ENCODE measurements at places on chromosomes 6 and 20.

- no peak for DNase-seq
Measured at GRCh38 chr6:159056003-159056402, 11.2 kb upstream of the TAGAP start.

DNA sequence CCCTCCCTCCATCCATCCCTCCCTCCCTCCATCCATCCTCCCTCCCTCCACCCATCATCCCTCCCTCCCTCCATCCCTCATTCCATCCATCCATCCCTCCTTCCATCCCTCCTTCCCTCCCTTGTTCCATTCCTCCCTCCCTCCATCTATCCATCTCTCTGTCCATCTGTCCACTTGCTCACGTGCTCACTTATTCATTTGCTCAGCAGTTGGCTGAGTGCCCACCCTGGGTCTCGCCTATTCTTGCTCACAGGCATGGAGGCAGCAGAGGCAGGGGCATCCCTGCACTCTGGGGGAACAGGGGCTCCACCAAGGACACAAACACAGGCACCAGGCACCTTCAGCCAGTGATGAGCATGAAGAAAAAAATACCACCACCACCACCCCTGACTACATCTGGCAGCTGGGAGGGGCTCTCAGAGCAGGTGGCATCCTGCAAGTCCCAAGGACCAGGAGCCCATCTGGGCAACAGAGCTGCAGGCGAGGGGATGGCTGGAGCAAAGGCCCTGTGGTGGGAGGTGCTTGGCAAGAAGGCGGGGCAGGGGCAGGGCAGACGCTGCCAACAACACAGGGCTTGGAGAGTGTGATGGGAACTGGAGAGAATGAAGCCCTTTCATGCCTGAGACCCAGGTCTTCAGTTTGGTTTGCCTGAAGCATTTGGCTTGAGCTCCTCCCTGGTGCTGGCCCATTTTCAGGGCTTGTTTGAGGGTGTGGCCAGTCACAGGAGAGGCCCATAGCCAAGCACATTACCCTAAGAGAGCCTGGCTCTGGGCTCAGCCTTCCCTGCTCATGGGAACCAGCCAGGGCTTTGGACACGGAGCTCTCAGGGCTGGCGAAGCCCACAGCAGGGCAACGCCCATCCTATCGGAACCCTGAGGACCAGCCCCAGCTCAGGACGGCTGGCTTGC, 40.2 kb upstream of the MRGBP start:
- DNase-seq: no peak

GRCh38 chr6:157867981-157868380, 44.9 kb downstream of the SNX9 start:
- no peak for DNase-seq

DNA sequence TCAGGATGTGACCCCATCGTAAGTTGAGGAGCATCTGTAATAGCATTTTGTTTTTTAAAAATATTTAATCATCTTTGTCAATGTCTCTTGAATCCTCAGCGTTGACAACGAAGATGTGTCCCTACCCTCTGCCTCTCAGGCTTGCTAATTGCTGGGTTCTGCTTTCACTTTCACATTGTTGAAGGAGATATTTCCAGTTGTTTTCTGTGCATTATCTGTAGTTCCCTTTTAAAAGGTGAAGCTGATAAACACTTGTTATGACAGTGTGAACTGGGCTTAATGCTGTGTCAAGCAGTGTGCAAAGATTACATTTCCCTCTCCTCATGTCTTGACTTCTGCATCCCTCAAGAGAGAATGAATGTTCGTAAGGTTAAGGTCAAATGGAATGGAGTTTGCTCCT, 54.9 kb downstream of the CSE1L start:
- no peak for DNase-seq

GRCh38 chr20:32354592-32355416, 3.3 kb upstream of the ASXL1 start:
- no peak for DNase-seq

DNA sequence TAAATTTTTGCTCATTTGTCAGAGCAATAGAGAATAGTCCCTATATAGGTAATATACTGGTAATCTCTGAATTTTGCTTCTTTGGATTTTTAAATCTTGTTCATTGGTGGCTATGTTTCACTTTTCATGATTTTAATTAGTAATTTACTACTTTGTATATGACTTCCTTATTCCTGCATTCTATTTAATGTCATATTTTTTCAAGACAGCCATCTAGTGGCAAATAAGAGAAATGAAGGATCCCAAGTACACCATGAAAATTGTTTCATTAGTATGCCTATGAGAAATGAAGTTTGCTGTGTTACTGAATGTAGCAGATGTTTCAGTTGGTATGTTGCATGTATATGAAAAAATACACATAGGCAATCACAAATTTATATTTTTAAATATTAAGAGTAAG, 82.4 kb downstream of the ZNF292 start:
- no peak for DNase-seq

- no peak for DNase-seq
Measured at GRCh38 chr6:77298283-77298682, 165.0 kb downstream of the HTR1B start.

- DNase-seq: no peak
Measured at GRCh38 chr6:17638212-17638715, 38.2 kb downstream of the FAM8A1 start.

DNA sequence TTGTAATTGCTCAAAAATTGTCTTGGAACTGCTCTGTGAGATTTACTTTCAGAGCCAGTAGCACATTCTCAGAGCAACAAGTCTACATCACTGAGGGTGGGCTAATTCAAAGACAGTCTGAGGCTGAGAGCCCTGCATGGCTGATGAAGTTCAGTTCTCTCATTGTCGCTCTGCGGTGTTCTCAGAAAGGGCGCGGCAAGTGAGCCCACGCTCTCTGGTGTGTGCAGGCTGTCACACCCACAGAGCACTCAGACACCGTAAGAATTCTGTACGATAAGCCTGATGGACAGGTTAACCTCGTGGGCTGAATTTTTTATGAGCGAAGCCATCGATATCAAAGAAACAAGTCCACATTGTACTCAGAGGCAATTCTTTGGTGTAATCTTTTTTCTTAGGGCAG, 557.8 kb downstream of the HACE1 start:
- no peak for DNase-seq

GRCh38 chr6:34229877-34230276, 6.8 kb upstream of the HMGA1 start:
- no peak for DNase-seq
